ENCODE measurements at places on chromosomes 1 and 21.

- no peak for DNase-seq
Measured at GRCh38 chr1:110457206-110457605, 6.3 kb downstream of the PROK1 start.

DNA sequence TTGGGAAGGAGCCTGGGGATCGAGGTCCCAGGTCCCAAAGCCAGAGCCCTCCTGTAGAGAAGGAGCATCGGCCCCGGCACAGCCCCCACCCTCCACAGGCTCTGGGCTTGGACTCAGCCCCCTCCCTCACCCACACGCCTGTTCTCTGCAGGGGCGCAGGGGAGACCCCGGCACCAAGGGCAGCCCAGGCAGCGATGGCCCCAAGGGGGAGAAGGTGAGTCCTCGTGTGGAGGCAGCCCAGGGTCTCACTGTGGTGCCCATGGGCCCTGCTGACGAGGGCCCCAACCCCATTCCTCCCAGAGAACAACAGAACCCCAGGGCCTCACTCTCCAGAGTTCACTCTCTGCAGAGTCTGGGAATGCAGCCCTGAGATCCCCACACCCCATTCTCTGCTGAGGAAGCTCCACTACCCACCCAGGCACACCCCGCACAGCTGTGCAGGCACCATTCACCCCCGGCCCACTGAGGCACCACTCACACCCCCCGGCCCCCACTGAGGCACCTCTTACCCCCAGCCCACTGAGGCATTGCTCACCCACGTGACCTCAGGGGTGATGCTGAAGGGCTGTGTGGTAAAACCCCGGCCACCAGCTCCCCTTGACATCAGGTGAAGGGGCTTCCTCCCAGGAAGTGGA, 21.8 kb downstream of the COL6A2 start:
- DNase-seq, result no peak

GRCh38 chr1:27106561-27107323, 48.2 kb downstream of the SLC9A1 start:
- DNase-seq, result no peak

DNA sequence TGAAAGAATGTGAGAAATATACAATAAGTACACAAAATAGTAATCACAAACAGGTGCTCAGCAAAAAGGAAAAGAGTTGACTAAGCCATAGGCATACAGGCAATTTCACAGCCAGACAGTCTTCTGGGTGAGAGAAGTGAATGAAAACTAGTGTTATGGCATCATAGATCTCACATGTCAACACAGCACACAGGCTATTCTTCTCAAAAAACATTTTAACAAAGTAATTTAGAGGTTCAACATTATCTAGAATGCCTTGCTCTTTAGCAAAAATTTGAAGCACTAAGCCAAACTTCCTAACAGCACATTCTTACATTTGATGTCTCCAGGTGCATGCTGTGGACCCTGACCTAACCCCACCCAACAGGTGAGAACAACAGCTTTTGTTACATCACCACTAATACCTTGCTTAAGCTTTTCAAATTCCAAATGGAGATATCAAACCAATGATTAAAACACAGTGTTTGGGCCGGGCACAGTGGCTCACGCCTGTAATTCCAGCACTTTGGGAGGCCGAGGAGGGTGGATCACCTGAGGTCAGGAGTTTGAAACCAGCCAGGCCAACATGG, 30.5 kb downstream of the OTUD7B start:
- DNase-seq, result no peak

- no peak for DNase-seq
Measured at GRCh38 chr21:37061926-37062592, 10.8 kb downstream of the PIGP start.

DNA sequence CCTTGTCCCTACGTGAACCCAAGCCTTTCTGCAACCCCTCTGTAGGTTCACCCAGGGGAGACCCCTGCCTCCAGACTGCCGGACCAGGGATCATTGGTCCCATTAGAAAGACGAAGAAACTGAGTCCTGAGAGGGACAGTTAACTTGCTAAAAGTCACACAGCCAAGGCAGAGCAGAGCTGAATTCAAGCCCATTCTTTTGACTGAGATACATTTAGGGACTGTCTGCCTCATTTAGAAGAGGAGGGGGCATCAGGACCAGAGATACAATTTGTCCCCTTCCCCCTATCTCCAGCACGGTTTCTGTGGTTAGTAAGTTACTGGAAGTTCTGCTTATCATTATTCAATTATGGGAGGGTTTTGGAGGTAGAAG, 19.1 kb downstream of the KCNQ4 start:
- DNase-seq, result no peak

GRCh38 chr1:84686223-84686622, 4.0 kb downstream of the SSX2IP start:
- DNase-seq, result no peak

- no peak for DNase-seq
Measured at GRCh38 chr1:2256435-2257244, 28.5 kb downstream of the SKI start.

DNA sequence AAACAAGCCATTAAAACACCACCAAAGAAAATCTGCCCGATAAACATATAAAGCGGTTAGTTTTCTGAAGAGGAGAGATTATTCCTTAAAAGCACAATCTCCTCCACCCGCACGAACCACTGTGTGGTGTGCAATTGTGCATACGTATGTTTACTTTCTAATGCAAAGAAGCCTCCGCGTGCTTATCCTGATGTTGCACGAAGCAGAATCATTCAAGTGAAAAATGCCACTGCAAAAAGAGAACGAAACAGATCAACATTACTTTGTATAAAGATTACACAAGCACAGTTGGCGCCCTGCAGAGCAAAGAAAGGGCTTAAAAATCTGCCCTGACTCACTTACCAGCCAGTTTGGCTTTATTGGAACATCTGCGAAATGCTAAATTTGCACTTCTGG, 166.8 kb downstream of the ZNF281 start:
- DNase-seq, result no peak

- DNase-seq, result peak; percentile 83
Measured at GRCh38 chr1:232704694-232705680, 75.1 kb upstream of the SIPA1L2 start.

- DNase-seq, result peak; percentile 47
Measured at GRCh38 chr1:235253219-235253962, 74.6 kb downstream of the ARID4B start.

- no peak for DNase-seq
Measured at GRCh38 chr1:101474039-101474665, 237.3 kb downstream of the S1PR1 start.

DNA sequence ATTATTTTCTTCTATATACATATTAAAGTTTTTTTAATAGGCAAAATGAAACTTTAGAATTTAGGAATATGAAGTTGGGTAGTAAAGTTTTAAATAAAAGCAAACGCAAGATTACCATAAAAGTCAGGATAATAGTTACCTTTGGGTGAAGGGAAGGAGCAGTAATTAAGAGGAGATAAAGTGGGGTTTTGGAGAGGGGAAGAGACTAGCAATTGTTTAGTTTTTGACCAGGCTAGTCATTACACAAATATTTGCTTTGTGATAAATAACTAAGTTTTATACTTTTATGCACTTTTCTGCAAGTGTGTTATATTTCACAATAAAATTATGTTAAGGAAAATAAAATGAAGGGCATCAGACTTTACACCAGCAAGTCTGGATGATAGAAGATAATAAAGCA, 27.7 kb upstream of the GUCA2B start:
- DNase-seq, result no peak

GRCh38 chr1:153534925-153535241, 908 bp downstream of the S100A6 start:
- no peak for DNase-seq

All from NCI-H2029 treated with DMSO at 0.1 percent for 48 hours (cell line).